ENCODE measurements at places on chromosomes 2 and 18.

GRCh38 chr2:177464549-177464948 lies 72.0 kb downstream of the AGPS start:
- DNase-seq, result peak; percentile 83

DNA sequence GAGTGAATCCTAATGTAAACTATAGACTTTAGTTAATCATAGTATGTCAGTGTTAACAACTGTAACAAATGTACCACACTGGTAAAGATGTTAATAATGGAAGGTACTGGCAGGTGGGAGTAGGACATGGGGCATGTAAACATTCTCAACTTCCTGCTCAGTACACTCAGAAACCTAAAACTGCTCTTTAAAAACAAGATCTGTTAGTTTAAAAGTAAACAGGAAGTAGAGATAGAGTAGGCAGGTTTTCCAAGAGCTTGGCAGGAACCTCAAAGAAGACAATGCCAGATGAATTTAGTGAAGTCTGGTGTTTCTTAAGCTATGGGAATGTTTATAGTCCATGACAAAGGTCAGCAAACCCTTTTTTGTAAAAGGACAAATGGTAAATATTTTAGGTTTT lies 46.6 kb downstream of the CCDC138 start:
- DNase-seq, result peak; percentile 37

GRCh38 chr2:141468761-141469160 lies 662.1 kb downstream of the LRP1B start:
- no peak for DNase-seq

DNA sequence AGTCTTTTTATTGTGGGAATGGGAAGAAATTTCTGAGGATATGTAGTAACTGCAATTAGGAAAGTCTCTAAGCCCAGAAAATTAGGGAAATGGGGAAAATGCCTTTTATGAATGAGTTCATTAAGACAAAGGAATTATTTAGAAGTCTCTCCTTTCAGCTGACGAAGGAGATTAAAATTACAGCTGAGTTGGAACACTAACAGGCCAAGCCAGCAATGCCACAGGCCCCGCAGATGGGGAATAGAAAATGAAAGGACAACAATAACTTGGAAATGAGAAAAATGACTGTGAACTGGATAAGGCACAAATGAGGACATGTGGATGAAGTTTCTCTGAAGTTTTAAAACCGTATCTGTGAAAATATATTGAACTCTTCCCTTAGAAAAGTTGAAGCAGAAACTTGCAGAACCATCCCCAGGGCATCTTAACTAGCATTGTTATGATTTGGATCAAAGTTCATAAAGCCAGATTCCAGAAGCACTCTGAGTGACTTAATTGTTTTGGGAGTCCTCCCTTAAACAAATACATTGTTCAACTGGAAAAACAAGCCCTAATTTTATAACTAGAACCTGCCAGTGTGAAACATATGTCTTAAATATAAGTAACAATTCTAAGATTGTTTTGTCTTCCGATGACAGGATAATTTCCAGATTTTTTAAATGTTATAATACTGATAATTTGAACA lies 51.3 kb downstream of the C2orf76 start:
- DNase-seq, result no peak

DNA sequence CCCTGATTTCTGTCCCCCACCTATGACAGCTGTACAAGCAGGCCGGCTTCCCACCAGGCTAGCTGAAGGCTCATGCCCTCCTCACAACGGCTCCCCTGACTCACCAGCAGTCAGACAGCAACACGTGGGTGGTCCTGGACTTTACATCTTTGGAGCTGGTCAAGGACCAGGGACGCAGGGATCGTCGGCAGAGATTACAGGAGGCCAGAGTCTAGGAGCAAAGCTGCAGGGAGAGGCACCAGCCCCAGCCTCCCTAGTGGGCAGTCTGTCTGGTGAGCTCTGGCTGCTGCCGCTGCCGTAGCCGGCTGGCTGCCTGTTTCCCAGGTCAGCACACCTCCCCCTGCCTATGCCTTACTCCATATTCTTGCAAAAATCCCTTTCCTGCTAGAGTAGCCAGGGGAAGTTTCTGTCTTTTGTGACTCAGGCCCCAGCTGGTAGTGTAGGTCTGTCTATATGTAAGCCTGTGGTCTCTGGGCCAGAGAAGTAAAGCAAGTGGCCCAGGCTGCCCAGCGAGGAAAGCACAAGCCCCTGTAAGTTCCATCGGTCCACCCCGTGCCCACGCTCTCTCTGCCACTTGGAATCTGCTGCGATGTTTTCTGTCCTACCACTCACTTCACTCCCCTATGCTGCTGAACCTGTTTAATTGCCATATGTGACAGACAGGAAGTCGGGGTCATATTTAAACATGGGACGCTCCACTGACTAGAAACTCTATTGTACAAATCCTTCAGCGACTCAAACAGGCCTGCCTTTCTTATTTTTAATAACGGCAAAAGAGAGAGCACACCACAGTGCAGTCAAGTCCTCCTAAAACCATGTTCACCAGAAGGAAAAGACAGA lies 2.4 kb upstream of the ARHGEF4 start:
- peak; percentile 16 for DNase-seq

GRCh38 chr18:62288665-62289008 lies 36.5 kb upstream of the TNFRSF11A start:
- DNase-seq, result no peak

DNA sequence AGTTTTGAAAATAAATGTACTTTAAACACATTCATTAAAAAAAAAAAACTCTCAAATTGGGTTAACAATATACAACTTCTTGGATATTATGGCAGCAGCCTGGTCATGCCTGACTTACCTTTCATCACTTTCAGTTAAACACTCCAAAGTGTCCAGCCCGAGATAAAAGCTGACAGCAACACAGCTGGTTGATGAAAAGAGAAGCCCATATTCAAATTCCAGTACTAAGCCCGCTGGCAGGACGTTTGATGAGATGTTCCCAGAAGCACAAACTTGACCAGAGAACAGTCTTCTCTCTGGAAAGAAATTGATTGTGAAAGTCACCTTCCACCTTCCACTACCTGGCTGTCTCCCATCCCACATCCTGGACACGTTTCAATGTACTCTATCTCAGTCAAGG lies 586.3 kb downstream of the TDRD15 start:
- no peak for DNase-seq
